Foreskin keratinocyte (primary cell): ENCODE measurements at places on chromosomes 6 and 20.

DNA sequence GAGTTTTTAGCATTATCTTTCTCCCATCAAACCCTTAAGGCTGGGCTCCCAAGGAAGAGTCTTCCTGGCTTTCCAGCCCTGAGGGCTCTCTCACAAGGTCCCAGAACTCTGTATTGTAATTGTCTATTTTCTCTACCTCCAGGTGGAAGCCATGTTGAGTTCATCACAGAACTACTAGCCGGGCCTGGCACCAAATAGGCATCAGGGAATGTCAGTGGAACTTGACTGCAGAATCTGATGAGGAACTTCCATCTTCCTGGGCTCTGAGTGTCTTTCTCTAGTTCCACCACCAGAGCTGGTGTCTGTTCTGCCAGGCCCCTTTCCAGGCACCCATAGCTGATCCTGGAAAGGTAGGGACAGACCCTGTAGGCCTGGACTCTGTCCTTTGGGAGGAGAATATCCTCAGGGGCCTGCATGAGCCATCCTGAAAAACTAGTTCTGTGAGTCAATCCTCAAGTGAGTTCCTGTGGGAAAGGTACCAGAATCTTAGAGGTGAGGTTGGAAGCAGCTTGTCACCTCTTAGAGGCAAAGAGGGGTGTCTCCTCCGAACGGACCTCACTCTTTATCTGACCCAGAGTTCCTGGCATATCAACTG, 11.1 kb upstream of the TOP1 start:
- peak; percentile 67 for DNase-seq

GRCh38 chr6:26251354-26252076, 113.5 kb upstream of the BTN3A2 start:
- peak; percentile 91 for DNase-seq

DNA sequence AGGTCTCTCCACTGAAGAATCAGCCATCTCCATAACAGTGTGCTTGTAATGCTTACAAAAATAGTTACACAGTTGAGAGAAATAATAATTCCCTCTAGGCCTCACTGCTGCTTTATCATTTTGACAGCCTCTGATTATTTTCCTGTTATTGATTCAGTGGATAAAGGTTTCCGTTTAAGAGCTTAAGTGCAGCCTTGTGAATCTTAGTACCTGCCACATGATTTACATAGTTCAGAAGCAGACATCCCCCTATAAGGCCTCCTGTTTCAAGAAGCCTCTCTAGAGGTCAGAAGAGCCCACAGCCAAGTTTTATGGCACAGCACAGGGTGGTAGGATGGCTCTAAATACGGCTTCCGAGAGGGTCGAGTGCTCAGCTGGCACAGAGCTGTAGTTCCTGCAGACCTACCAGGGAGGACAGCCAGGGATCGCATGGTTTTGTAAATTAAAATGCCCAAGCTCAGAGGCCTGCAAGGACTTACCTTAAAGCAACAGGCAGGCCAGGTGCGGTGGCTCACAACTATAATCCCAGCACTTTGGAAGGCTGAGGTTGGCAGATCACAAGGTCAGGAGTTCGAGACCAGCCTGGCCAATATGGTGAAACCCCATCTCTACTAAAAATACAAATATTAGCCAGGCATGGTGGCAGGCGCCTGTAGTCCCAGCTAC, 17.6 kb upstream of the PYGB start:
- DNase-seq, result no peak

DNA sequence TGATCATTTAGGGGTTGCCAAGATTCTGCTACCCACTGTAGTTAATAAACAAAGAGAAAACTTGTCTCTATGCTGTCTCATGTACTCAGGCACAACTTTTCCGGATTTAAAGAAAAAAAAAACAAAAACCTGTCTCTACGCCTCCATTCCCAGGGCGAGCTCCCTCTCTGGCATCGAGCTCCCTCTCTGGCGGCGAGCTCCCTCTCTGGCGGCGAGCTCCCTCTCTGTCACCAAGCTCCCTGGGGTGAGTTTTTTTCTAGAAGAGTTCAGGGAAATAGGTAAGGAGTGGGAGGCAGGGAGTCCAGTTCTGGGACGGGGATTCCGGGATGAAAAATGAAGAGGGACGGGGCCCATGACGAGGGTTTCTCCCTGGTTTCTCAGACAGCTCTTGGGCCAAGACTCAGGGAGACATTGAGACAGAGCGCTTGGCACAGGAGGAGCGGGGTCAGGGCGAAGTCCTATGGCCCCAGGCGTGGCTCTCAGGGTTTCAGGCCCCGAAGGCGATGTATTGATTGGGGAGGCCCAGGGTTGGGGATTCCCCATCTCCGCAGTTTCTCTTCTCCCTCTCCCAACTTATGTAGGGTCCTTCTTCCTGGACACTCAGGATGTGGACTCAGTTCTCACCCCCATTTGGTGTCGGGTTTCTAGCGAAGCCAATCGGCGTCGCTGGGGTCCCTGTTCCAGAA, 16.5 kb upstream of the HLA-A start:
- no peak for DNase-seq

DNA sequence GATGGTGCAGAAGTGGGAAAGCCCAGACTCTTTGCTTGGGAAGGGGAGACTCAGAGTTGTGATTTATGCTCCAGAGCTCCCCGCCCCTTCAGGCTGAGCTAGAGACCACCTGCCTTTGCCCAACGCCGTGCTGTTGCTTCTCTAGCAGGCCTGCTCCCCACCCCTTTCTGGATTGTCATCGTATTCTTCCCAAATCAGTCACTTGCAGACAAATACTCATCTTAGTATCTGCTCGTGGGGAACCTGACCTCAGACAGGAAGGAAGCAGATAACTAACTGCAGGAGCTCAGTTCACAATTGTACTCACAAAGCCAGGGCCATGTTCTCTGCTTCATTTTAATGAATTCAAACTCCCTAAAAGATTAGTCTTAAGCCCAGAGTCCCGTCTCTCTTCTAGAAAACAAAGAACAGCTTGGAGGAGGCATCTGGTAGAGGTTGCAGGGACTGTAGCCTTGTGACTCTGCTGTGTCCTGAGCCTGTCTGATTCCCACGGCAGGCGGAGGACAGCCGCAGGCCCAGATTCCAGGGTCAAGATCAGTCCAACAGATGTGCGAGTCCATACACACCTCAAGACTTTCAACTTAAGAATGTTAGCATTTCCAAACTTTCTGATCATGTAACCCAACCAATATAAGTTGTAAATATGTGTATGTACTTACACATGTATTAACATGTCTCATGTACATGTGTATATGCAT, 57.2 kb upstream of the GGTLC1 start:
- no peak for DNase-seq

GRCh38 chr6:156154896-156155295, 622.3 kb upstream of the ARID1B start:
- DNase-seq, result peak; percentile 26

- DNase-seq, result no peak
Observed at GRCh38 chr20:46305331-46305972, 2.8 kb downstream of the CDH22 start.

- DNase-seq, result no peak
Observed at GRCh38 chr6:27579973-27580372, 107.1 kb upstream of the ZNF184 start.
